ENCODE measurements at places on chromosomes 12 and 14.

DNA sequence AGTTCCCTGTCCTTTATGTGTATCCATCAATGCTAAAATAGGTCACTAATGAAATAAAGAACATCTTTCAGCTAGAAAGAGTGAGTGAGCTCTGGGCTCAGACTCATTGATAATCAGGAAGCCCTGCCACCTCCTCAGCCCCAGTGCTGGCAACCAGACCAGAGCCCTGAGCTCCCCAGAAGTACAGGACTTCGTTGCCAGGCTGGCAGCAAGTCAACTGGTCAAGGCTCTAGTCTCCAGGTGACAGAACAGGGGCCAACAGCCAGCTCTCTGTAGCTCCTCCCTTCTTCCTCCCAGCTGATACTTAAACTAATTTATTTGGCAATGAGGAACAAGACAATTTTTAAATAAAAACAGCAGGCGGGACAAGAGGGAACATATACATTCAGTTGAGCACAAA, 145.3 kb downstream of the EGLN3 start:
- H3K4me1 ChIP-seq, result no peaks in the 10 kb centered on the region
- no peaks in the 10 kb centered on the region for H3K36me3 ChIP-seq
- no peaks in the 10 kb centered on the region for H3K27me3 ChIP-seq

DNA sequence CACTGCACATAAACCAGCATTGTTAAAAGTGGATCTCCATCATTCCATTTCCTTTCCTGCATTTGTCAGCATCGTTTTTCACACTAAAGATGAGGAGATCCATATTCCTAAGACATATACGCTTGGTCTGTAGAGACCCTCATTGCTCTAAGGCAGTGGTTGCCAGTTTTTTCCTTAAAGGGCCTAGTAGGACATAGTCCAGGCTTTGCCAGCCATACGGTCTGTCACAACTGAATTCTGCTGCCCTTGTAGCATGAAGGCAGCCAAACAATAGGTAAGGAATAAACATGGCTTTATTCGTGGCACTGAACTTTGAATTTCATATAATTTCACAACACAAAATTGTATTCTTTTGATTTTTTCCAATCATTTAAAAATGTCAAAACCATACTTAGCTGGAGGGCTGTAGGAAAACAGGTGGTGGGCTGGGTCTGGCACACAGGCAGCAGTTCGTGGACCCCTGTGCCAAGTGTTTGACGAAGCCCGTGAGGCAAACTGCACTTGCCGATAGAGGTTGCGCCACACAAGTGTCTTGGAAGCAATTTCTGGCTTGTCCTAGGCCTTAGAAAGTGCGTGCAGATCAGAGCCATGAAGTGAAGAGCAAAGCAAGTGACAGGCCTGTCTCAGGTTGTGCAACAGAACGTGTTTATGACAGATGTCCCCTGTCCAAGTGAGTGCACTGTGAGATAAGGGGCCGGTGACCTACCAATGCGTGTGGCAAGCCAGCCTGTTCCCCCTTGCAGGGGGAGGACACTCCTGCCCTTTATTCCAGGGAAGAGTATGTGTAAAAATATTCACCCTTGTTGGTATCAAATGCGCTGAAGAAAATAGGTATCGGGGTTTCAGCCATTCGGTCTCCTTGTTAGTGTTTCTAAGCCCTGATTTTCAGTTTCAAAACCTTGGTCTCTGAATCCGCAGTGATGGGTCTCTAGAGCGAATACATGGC, 916 bp upstream of the CHPT1 start:
- no peaks in the 10 kb centered on the region for H3K36me3 ChIP-seq
- peak overlapping the region; percentile 86 for H3K4me3 ChIP-seq
- peaks cover 3% of the 10 kb centered on the region for H3K4me1 ChIP-seq
- DNase-seq, result peak; percentile 72
- peak overlapping the region; percentile 93 for H3K27ac ChIP-seq
- H3K27me3 ChIP-seq, result no peaks in the 10 kb centered on the region

GRCh38 chr12:57887631-57888408, 41.3 kb upstream of the CTDSP2 start:
- H3K36me3 ChIP-seq, result no peaks in the 10 kb centered on the region
- H3K27ac ChIP-seq, result peak overlapping the region; percentile 84
- H3K4me1 ChIP-seq, result peaks cover 15% of the 10 kb centered on the region
- DNase-seq, result peak; percentile 45

DNA sequence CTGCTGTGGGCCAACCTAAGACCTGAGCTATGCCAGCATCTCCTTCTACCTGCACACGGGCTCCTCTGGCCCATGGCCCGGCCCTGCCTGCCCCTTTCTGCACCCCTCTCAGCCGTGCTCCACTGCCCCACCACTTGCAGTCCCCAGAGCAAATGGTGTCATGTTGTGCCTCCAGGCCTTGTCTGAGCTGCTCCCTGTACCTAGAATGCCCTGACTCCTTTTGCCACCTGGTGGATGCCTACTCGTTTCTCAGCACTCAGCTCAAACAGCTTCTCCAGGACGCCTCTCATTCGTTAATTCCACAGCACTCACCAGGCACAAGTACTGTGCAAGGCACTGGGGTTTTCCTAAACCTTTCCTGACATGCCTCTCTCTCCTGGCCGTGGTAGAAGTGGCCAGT, 63.2 kb upstream of the PNMA1 start:
- no peak overlapping the region for H3K4me3 ChIP-seq
- no peak for DNase-seq
- no peak overlapping the region for H3K27ac ChIP-seq
- no peaks in the 10 kb centered on the region for H3K36me3 ChIP-seq
- H3K4me1 ChIP-seq, result peaks cover under 1% of the 10 kb centered on the region

DNA sequence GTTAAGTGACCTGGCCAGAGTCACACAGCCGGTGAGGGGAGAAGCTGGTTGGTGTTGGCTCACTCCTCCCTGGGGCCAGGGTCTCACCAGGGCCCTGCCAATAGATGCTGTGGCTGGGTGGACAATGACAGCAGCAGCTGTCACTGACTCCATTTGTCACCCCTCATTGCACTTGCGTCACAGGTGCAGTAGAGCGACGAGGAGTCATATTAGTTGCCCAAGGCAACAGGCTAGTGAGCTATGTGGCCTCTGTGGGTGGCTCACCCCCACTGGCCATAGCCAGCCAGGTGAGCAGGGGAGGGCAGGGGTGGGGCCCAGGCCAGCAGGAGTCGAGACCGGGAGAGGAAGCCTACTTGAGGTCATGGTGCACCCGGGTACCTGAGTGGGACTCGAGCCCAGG, 9.7 kb downstream of the SLC25A47 start:
- H3K36me3 ChIP-seq, result no peaks in the 10 kb centered on the region
- no peaks in the 10 kb centered on the region for H3K4me1 ChIP-seq
- no peak overlapping the region for H3K27ac ChIP-seq
- no peak overlapping the region for H3K4me3 ChIP-seq

GRCh38 chr14:95237958-95238340, 80.6 kb upstream of the DICER1 start:
- peaks cover 17% of the 10 kb centered on the region for H3K4me1 ChIP-seq
- H3K27ac ChIP-seq, result no peak overlapping the region
- no peak overlapping the region for H3K4me3 ChIP-seq
- H3K36me3 ChIP-seq, result no peaks in the 10 kb centered on the region
- H3K27me3 ChIP-seq, result no peaks in the 10 kb centered on the region

DNA sequence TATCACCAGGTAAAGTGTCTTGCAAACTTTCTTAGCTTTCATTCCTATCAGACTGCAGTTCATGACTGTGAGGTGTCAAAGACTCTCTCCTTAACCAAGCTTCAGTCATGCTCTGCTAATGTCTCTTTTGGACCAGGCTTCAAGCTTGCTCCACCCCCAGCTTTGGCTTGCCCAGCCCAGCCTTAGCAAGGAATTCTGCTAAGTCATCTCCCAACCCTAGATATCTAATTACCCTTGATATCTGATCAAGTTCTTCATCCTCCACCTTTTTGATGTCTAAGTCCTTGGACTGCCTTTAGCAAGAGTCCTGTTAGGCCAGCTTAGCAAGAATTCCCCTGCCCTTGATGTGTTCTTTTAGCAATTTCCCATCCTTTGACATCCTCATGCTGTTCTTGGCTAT, 108.9 kb upstream of the FGD4 start:
- H3K27me3 ChIP-seq, result no peaks in the 10 kb centered on the region
- H3K4me3 ChIP-seq, result no peak overlapping the region
- DNase-seq, result no peak
- H3K4me1 ChIP-seq, result no peaks in the 10 kb centered on the region
- no peak overlapping the region for H3K27ac ChIP-seq

DNA sequence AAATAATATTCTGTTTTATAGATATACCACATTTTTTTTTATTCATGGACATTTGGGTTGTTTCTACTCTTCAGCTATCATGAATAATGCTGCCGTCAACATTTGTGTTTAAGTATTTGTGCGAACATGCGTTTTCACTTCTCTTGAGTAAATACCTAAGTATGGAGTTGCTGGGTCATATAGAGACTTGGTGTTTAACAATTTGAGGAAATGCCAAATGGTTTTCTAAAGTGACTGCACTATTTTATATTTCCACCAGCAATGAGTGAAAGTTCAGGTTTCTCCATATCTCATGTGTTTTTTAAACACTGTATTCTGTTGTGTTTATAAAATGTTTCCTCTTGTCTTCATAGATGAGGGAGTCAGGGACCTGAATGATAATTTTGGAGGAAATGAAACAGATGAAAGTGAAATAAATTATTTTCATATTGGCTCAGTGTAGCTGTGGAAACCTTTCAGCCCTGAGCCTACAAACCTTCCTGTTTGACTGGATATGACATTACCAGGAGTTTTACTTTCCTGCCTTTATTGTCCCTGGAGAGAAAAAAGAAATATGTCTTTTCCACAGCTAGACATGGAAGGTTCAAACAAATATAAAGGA, 26.3 kb downstream of the DAAM1 start:
- H3K4me1 ChIP-seq, result no peaks in the 10 kb centered on the region
- no peak overlapping the region for H3K4me3 ChIP-seq
- no peaks in the 10 kb centered on the region for H3K36me3 ChIP-seq
- no peak overlapping the region for H3K27ac ChIP-seq
- H3K27me3 ChIP-seq, result no peaks in the 10 kb centered on the region

- peak; percentile 36 for DNase-seq
- H3K4me1 ChIP-seq, result no peaks in the 10 kb centered on the region
- no peaks in the 10 kb centered on the region for H3K36me3 ChIP-seq
- no peak overlapping the region for H3K4me3 ChIP-seq
- H3K27me3 ChIP-seq, result no peaks in the 10 kb centered on the region
- peak overlapping the region; percentile 14 for H3K27ac ChIP-seq
Observed at GRCh38 chr12:63805704-63806672, 26.3 kb downstream of the RXYLT1 start.

- no peak for DNase-seq
- no peaks in the 10 kb centered on the region for H3K36me3 ChIP-seq
- H3K4me1 ChIP-seq, result no peaks in the 10 kb centered on the region
- no peak overlapping the region for H3K4me3 ChIP-seq
- H3K27ac ChIP-seq, result no peak overlapping the region
Observed at GRCh38 chr12:128408669-128409068, 141.7 kb downstream of the TMEM132C start.
